ENCODE measurements at places on chromosomes 16 and 17.

- no peak for DNase-seq
Measured at GRCh38 chr16:67953641-67954375, 9.9 kb upstream of the LCAT start.

- no peak for DNase-seq
Measured at GRCh38 chr17:7132511-7133094, 18.0 kb upstream of the ASGR2 start.

DNA sequence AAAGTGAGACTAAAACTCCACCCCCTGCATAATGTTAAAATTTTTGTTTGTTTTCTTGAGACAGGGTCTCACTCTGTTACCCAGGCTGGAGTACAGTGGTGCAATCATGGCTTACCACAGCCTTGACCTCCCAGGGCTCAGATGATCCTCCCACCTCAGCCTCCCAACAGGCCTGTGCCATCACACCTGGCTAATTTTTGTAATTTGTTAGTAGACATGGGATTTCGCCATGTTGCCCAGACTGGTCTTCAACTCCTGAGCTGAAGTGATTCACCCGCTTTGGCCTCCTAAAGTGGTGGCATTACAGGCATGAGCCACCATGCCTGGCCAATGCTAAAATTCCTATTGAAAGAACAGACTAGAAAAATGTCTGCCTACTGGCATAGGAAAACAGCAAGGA lies 103.8 kb downstream of the TRIM37 start:
- DNase-seq = no peak

DNA sequence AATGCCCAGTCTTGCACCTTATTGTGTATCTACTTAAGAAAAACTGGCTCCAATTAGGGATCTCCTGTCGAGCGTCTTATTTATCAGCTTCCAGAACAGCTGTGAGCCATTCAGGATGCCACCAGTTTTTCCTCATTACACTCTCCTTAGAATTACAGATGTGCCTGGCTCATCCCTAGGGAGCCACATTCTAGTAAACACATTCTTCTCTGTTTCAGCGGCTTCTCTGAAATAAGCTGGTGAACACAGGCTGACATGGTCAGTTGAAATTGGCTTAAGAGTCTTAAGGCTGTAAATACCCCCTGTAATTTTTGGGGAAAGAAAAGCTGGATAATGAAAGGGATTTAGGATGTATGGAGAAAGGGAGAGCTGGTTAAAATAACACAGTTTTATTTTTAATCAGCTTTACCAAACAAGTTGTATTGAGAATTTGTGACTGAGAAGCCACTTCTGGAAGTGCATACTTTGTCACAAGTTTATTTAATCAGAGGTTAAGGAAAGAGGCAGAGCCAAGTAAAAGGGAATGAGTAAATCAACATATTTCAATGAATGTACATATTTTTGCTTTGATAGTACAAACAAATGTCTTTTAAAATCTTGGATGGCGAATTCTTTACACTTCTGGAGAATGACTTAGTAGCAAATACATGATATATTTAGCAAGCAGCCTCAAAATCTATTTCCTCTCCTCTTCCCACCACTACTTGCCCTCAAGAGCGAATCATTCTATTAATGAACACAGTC lies 562.0 kb upstream of the GOT2 start:
- DNase-seq = no peak

Measured in NCI-H510A (cell line).